H9 (cell line): ENCODE measurements at places on chromosomes 4 and X.
A peak's percentile ranks its signal among the peaks of the same experiment; 100 is the strongest.

DNA sequence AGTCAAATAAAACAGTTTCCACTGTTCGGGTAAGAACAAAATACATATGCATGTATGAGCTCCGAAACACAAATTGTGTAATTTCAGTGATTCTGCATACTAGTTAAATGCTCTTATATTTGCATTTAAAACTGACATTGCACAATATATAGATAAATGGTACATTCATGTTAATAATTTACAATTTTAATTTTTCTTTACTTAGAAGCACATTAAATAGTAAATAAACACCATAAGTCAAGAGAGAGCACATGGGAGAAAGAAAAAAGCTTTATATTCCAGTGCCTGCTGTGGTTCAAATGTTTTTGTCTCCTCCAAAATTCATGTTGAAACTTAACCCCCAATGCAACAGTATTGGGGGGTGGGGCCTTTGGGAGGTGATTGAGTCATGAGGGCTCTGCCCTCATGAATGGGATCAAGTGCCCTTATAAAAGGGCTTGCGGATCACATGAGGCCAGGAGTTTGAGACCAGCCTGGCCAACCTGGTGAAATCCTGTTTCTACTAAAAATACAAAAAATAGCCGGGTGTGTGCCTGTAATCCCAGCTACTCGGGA, 322.9 kb downstream of the BCOR start:
- DNase-seq: no peak

GRCh38 chr4:28256295-28256694, 1395.7 kb downstream of the STIM2 start:
- no peak for DNase-seq

GRCh38 chr4:92962831-92963230, 659.1 kb downstream of the GRID2 start:
- DNase-seq: no peak

DNA sequence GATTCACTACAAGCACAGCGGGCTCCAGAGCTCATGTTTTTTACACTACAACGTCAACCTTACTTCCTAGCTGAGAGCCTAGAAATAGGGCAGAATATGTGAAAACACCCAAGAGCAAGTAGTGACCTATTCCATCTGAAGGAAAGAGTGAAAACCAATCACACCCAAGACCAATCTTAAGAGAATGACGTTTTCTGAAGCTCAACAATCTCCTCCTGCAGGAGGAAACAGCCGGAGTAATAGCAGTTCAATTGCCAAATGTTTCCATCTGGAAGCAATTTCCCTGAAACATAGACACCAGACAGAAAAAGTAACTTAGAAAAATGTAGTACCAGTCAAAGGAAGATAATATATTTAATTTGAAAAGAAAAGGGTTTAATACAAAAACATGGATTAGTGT, 142.4 kb downstream of the ANXA5 start:
- no peak for DNase-seq

GRCh38 chr4:93183576-93183975, 645.0 kb upstream of the ATOH1 start:
- no peak for DNase-seq

DNA sequence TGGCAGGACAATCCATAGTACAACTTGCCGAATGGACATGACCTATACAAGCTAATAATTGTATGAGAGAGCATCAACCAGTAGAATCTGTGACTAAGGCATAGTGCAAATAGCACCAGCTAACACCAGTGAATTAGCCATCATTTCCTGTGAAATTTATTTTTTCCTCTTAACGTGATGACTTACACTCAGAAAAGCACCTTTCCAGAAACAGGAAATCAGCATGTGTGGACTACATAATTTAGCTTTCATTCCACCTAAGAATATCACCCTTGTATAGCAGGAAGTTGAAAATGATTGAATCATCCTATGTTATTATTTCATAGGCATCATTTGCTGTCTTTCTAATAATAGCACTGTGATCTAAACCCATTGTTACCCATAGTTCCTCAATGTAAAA, 1393.4 kb upstream of the PCDH7 start:
- DNase-seq: no peak

DNA sequence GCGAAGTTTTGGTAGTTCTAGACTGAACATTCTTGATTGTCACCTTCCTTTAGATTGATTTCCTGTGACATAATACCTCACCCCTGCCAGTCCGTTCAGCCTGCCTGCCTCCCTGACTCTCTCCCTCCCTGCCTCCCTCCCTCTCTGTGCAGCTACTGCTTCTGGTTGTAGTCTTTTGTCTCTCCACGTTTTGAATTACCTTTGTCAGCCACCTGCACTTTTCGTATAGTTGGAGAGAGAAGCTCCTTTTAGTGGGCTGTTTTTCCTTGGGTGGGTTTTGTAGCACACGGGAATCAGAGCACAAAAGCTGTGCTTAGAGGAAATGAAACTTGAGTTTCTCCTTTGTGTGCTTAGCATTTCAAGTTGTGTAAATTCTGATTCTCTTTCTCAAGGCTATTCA, 32.6 kb upstream of the MSMO1 start:
- no peak for DNase-seq

DNA sequence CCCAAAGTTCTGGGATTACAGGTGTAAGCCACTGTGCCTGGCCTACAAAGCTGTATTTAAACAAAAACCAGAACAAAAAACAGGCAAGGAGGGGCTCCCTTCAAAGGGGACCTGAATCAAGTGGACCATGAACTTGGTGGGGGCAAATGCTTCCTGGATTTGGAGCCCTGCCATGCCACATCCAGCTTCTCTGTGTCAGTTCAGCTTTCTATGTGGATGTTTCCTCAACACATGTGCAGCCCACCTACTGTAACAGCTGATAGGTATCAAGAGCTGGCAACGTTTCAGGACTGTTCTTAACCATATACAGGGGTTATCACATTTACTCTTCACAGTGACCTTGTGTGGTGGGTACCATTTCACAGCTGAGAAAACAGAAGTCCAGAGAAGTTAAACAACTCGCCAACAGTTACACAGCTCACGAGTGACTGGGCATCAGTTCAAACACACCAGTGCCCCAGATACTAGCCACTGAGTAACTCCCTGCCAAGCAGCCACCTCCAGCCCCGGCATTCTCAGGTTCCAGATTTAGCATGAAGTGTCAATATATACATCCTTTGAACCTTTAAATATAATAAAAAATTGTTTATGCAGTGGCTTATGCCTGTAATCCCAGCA, 7.5 kb downstream of the GPR143 start:
- no peak for DNase-seq

- peak; percentile 95 for DNase-seq
These were observed 192.5 kb upstream of the STK26 start for GRCh38 chrX:131830400-131831184.

- peak; percentile 95 for DNase-seq
These were observed 205.3 kb downstream of the TENM3 start for GRCh38 chr4:182448281-182449151.

GRCh38 chr4:159144112-159144694, 41.3 kb downstream of the RAPGEF2 start:
- no peak for DNase-seq

- DNase-seq: no peak
These were observed 8.2 kb upstream of the EFNB1 start for GRCh38 chrX:68820476-68821110.

- DNase-seq: no peak
These were observed 120.4 kb downstream of the TMEM164 start for GRCh38 chrX:110123331-110123782.

DNA sequence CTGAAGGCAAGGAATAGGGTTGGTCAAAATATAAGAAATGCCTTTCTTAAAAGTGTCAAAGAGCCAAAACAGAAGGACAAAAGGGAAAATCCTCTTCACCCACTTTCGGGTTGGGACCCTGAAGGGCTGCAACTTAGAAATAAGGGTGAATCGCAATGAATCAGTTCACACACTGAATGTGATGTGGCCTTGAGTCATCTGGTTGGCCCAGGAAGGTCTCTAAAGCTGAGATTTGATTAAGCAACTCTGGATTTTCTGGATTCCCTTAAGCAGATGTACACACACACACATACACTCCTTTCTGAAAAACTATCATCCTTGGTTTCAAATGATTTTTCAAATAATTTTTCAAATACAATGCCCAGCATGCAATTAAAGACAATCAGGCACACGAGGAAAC, 13.1 kb downstream of the TAB3 start:
- DNase-seq: no peak

DNA sequence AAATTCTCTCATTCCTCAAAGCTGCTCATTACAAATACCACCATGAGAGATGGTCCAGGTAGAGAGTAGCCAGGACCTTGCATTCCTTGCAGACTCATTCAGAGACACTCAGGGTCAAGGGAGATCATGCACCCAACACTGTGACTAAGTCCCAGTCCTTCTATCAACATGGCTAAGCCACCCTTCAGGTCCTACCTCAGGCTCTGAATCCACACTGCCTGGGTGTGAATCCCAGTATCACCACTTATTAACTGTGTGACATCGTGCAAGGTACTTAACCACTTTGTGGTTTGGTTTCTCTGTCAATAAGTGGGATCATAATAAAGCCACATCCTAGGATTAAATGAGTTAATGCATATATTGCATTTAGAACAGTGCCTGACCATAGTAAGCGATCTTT, 124.1 kb upstream of the NEIL3 start:
- no peak for DNase-seq

DNA sequence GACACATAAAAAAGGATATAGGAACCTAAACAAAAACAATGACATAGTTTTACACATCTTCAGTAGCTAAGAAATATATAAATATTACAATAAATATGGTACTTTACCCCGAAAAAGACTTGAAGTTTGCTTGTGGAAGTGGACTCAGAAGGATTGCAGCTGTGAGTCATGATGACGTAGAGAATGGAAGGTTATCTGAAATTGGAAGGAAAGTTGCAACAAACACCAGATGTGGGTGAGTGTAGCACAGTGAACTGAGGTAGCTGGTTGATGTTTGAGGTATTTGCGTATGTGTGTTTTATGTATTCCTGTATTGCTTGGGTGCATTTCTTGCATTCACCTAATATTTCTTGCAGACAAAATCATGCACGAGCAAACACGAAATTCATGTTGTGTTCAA, 113.0 kb downstream of the ARX start:
- no peak for DNase-seq

DNA sequence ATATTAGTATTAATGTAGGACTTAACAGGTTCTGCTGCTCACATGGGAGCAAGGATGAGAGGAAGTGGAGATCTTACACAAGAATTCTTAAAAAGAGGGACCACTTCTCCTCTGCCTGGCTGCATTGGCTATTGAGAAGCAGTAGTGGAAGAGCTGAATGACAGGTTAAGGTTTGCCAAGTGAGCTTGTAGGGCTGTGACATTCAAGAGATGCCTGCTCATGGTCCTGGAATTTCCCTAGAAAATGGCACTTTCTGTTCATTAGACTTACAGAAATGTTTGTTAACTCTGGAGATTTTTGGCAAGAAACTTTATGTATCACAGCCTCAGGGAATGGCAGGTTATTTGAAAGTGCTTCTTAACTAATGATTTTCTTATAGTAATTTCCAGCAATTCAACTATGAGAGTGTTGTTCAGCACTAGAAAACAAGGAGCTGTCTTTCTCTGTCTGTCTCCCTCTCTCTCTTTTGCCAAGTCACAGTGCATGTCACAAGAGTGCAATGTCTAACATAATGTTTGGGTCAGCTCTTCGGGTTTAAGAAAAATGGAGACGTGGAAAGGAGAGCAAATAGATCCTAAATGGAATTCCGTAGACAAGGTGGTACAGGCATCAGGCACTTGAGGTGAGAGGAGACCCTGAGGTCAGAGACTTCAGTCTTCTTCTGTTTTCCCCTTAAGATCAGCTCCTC, 8.3 kb upstream of the NAP1L5 start:
- no peak for DNase-seq

GRCh38 chr4:137312257-137312656, 220.0 kb downstream of the PCDH18 start:
- no peak for DNase-seq

GRCh38 chr4:102598086-102598761, 97.1 kb downstream of the NFKB1 start:
- no peak for DNase-seq

DNA sequence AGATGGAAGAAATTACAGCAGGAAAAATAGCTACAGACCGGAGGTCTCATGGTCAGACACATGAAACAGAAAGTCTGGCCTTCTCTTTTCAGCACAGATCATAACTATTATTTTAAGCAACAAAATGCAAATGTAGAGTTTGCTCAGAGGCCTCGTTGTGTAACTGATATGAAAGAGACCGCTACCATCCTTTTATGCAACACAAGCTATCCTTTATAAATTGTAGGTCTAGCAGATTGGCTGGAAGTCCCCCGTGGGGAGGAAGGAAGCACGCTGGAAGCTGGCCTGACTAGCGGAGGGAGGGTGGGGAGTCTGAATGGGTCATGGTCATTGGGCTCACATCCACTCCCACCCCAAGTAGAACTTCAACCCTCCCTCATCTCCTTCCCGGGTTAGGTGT, 27.7 kb downstream of the DMP1 start:
- DNase-seq: no peak

DNA sequence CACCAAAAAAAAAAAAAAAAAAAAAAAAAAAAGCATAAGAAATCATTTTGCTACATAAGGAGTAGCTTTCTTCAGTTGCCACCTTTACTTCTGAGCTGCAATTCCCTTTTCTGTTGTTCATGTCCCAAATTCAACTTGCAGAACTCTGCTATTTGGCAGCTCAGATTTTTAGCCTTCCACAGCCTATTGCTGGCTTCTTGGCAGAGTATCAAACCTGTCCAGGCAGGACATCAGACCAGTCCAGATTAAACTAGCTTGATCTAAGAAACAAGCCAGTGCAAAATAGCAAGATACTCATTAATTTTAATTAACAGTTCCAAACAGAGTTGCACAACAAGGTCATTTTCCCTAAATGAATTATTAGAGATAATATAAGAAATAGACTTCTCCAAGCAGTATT, 123.6 kb upstream of the NR3C2 start:
- DNase-seq: no peak

- no peak for DNase-seq
These were observed 172.3 kb downstream of the SHROOM3 start for GRCh38 chr4:76607266-76607799.

DNA sequence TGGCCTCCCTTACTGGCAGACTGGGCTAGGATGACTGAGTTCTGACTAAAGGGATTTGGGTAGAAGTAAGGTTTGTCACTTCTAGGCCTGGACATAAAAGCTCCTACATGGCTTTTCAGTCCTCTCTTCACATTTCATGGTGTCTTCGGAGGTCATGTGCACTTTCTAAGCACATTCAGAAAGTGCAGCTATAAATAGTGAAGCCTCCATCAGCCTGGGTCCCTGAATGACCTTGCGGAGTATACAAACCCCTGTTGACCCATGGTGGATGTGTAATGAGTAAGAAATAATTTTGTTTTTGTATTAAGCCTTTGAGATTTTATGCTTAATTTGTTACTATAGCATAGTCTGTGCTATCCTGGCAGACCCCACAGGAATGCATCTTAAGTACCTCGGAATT, 154.0 kb downstream of the STOX2 start:
- DNase-seq: no peak
